ENCODE measurements at places on chromosomes 5 and 9.

- DNase-seq: no peak
Observed at GRCh38 chr5:155274484-155274883, 260.9 kb downstream of the KIF4B start.

GRCh38 chr5:9558319-9558965, 12.6 kb upstream of the SEMA5A start:
- no peak for DNase-seq

- DNase-seq: no peak
Observed at GRCh38 chr5:138770977-138771376, 17.8 kb downstream of the CTNNA1 start.

DNA sequence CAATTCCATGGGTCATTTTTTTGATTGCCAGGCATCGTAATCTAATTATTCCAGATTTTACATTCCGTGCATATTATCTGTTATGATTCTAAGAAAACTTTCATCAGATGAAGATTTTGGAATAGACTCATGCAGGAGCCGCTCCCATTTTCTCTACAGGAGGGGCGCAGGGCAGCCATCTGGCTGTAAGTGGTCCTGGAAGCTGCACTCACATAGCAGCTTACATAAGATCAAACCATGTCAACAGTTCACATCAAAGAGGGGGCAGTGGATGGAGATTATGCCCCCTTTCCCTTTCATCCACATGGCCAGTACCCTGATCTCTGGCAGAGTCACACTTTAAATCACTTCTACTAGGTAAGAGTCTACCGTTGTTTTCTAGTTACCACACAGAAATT, 73.3 kb upstream of the PCA3 start:
- no peak for DNase-seq

GRCh38 chr9:98980291-98980690, 36.6 kb downstream of the COL15A1 start:
- DNase-seq: no peak

All from GDM1 (cell line).